Body of pancreas (tissue), 4 donors: ENCODE measurements at places on chromosomes 2 and 18. TPM values are rescaled to one million over a fixed set of nuclear protein-coding genes. Genes with fewer than 3 reads are reported as not detected.
A peak's percentile ranks its signal among the peaks of the same experiment; 100 is the strongest.

Gene SPATA3
- not detected for total RNA-seq

Gene TDRD15
- total RNA-seq, result not detected

DNA sequence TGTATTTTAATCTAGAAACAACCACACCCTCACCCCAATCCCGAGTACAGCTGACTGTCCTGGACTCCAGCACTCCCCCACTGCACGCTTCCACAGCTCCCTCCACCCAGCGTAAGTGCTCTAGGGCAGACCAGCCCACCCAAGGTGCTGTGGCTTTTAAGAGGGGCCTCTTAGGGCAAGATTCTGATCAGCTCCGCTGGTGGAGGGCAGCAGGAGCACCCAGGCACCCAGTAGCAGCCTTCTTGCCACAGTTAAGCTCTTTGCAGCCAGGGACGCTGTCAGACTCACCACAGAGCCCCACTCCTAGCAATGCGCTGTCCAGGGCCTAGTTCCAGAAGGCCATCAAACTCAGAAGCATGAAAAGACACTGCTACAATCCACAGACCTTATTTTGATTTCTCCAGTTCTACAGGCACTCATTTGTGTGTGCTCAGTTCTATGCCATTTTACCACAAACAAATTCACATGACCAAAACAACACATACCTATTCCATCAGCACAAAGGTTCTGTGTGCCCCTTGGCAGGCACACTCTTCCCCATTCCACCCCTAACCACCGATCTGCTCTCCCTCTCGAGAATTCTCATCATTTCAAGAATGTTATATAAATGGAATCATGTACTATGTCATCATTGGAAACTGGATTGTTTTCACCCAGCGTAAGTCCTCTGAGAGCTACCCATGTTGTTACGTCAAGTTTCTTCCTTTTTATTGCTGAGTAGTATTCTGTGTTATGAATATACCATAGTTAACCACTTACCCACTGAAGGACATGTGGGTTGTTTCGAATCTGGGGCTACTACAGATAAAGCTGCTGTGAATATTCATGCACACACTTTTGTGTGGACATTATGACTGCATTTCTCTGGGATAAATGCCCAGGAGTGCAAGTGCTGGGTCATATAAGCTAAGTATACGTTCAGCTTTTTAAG is 40.4 kb downstream of the PTPN2 start:
- no peak for DNase-seq
- no peak overlapping the region for H3K4me3 ChIP-seq
- no peaks in the 10 kb centered on the region for H3K27me3 ChIP-seq
- H3K4me1 ChIP-seq, result peaks cover 19% of the 10 kb centered on the region
- H3K27ac ChIP-seq, result peak overlapping the region; percentile 32
- H3K36me3 ChIP-seq, result no peaks in the 10 kb centered on the region

- H3K4me1 ChIP-seq, result no peaks in the 10 kb centered on the region
- DNase-seq, result no peak
- no peaks in the 10 kb centered on the region for H3K36me3 ChIP-seq
- no peaks in the 10 kb centered on the region for H3K27me3 ChIP-seq
- no peak overlapping the region for H3K27ac ChIP-seq
Measured at GRCh38 chr2:110166266-110166665, 38.5 kb downstream of the NPHP1 start.

- no peaks in the 10 kb centered on the region for H3K27me3 ChIP-seq
- no peaks in the 10 kb centered on the region for H3K36me3 ChIP-seq
- H3K27ac ChIP-seq, result no peak overlapping the region
- H3K4me1 ChIP-seq, result no peaks in the 10 kb centered on the region
Measured at GRCh38 chr2:205903549-205904129, 182.3 kb downstream of the INO80D start.

DNA sequence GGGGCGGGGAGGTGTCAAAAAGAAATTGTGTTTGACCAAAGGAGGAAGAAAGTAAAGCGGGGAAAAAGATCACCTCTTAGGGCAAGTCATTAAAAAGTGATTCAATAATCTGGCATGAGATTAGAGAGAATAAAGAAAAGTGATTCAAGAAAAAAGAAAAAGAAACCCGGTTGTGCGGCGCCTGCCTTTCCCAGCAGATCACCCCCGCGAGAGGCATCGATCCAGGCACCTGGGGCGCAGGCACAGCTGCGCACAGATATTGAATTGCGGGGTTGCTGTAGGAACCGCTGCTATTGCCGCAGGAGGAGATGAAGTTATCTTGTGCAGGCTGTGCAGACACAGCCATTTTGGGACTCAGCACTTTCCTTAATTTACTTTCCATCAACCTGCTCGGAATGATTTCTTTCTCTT is 71.2 kb downstream of the PLB1 start:
- H3K27me3 ChIP-seq, result no peaks in the 10 kb centered on the region
- DNase-seq, result peak; percentile 40
- H3K4me3 ChIP-seq, result peak overlapping the region; percentile 40
- H3K36me3 ChIP-seq, result no peaks in the 10 kb centered on the region

DNA sequence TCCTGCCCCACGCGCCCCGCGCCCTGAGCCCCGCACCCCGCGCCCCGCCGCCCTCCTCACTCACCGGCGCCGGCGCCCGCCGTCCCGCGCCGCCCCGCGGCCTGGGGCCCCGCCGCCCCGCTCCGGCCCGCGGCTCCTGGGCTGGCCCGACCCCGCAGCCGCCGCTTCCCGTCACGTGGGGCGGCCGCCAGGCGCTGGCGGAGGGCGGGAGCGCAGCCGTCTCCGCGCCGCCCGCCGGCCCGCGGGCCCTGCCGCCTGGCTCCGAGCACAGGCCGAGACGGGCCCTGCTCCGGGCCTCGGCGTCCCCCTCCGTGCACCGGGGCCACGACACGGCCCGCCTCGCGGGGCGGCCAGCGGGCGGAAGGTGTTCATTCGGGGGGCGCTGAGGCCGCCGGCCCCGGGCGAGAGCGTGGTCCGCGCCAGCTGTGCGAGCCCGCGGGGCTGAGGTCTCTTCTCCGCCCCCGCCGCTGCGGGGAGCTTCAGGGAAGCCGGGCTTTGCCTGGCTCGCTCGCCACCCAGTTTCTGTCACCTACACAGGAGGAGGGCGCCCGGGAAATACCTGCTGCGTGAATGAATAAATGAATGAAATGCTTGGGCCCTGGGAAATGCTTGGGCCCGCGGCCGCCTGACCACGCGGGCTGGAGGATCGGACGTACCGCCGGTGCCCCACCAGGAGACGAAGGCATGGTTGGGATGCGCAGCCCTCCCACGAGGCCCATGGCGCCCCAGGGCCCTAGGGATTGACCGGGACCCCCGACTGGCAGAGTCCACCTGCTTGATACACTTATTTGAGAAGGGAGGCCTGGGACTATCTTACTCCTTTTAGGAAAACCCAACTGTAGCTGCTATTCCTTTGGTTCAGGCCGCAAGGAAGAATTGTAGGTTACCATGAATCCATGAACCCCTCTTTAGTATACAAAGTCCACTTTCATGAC is at the start of gene TGFBRAP1:
Gene TGFBRAP1, minus strand, starts transcription at position 175 of the 935 bp plus-strand sequence. CDS start 21,434 bp downstream, outside the sequence.
- peak within 1 kb of the TSS; percentile 72 for H3K27ac ChIP-seq
- H3K36me3 ChIP-seq, result no peaks in the 10 kb centered on the region
- peak; percentile 71 for DNase-seq
- H3K27me3 ChIP-seq, result no peaks in the 10 kb centered on the region
- H3K4me1 ChIP-seq, result peaks cover 33% of the 10 kb centered on the region
- H3K4me3 ChIP-seq, result peak within 1 kb of the TSS; percentile 53

GRCh38 chr2:197327472-197328098 is 17.0 kb upstream of the ANKRD44 start:
- H3K27ac ChIP-seq, result no peak overlapping the region
- DNase-seq, result no peak
- H3K36me3 ChIP-seq, result no peaks in the 10 kb centered on the region
- H3K4me1 ChIP-seq, result no peaks in the 10 kb centered on the region
- no peak overlapping the region for H3K4me3 ChIP-seq

DNA sequence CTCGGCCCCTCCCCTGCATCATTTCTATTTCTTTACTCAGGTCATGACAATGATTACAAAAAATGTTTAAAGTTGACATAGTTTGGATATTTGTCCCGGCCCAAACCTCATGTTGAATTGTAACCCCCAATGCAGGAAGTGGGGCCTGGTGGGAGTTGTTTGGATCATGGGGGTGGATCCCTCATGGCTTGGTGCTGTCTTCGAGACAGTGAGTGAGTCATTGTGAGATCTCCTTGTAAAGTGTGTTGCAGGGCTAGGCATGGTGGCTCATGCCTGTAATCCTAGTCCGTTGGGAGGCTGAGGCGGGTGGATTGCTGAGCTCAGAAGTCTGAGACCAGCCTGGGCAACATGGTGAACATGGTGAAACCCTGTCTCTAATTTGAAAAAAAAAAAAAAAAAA is 9.2 kb upstream of the MAP4K4 start:
- no peaks in the 10 kb centered on the region for H3K36me3 ChIP-seq
- no peak for DNase-seq
- no peaks in the 10 kb centered on the region for H3K4me1 ChIP-seq
- no peak overlapping the region for H3K4me3 ChIP-seq

Gene KCNJ13
- not detected for total RNA-seq

DNA sequence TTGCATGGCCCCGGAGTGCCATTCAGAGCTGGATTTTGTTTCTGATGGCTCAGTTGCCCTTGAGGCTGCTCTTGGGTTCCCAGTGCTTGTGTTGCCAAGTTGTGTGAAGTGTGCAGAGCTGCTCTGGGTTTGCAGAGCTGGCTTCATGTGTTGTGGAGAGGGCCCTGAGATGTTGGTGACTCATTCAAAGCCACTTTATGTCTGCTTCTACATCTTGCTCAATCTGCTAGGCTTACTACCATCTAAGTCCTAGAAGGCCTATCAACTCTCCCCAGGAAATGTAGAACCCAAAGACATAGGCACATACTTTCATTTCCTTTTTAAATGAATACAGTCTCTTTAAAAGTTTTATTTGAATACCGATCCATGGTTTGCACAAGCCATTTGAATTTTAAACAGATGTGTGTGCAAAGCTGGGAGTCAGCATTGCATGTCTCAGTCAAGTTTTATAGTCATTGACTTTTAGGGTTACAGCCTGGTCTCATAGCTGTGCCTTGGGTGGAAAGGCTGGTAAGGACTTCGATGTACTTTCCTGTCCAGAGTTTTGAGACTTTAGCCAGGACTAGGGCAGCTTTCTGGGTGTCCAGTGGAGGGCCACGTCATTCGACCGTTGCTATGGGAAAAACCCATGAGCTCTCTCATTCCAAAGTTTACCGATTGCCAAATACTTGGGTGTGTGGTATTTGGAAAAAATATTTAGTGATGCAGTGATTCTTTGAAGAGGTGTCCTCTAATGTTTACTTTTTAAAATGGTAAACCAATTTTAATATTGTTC is 105.0 kb downstream of the LTBP1 start:
- H3K36me3 ChIP-seq, result no peaks in the 10 kb centered on the region
- H3K27me3 ChIP-seq, result no peaks in the 10 kb centered on the region
- H3K27ac ChIP-seq, result no peak overlapping the region
- no peak overlapping the region for H3K4me3 ChIP-seq
- DNase-seq, result no peak

Gene PRSS56
- not detected for total RNA-seq

Gene IL36RN
- total RNA-seq, result not detected

- no peaks in the 10 kb centered on the region for H3K36me3 ChIP-seq
- no peak for DNase-seq
- no peak overlapping the region for H3K27ac ChIP-seq
Measured at GRCh38 chr2:41717839-41718238, 330.0 kb upstream of the PKDCC start.

Gene MEMO1
- 5.6 TPM for total RNA-seq

DNA sequence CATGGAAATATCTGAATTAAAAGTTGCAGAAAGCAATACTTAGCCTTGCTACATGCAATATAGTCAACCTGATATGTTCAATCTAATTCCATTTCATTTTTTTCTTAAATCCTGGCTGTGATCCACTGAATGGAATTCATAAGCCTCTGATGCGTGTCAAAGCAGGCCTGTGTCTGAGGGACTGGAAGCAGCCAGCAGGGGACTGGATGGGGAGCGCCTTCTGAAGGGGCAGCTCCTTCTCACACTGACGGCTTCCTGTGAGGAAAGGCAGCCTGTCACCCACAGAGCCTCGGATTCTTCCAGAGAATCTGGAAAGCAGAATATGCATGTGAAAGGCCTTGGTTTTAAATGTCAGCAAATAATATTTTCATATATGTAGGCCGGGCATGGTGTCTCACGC is 73.5 kb downstream of the KCNF1 start:
- no peaks in the 10 kb centered on the region for H3K36me3 ChIP-seq
- DNase-seq, result no peak
- no peaks in the 10 kb centered on the region for H3K27me3 ChIP-seq
- H3K4me3 ChIP-seq, result no peak overlapping the region

- no peak for DNase-seq
- H3K4me3 ChIP-seq, result no peak overlapping the region
- H3K27ac ChIP-seq, result no peak overlapping the region
- H3K36me3 ChIP-seq, result no peaks in the 10 kb centered on the region
- H3K4me1 ChIP-seq, result no peaks in the 10 kb centered on the region
Measured at GRCh38 chr2:143615562-143615961, 486.3 kb downstream of the ARHGAP15 start.

GRCh38 chr18:80157708-80158343 is 48.8 kb downstream of the ADNP2 start:
- no peak overlapping the region for H3K4me3 ChIP-seq
- H3K27ac ChIP-seq, result no peak overlapping the region
- H3K36me3 ChIP-seq, result no peaks in the 10 kb centered on the region
- H3K4me1 ChIP-seq, result no peaks in the 10 kb centered on the region
- no peaks in the 10 kb centered on the region for H3K27me3 ChIP-seq

DNA sequence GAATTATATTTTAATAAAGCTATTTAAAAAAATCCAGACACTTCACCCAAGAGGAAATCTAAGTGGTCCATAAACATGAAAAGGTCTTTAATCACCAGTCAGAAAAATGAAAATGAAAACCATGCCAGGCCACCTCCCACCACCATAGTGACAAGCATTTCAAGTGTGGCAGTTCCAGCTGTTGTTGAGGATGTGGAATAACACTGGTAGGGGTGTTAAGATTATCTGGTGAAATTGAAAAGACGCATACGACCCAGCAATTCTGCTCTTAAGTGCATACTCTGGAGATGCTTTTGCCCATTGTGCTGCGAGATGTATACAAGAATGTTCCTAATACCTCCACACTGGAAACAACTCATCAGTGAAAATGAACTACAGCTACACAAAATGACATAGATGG is 82.2 kb downstream of the MSH2 start:
- H3K36me3 ChIP-seq, result peaks cover 5% of the 10 kb centered on the region
- H3K27ac ChIP-seq, result no peak overlapping the region
- H3K4me3 ChIP-seq, result no peak overlapping the region
- H3K4me1 ChIP-seq, result no peaks in the 10 kb centered on the region
- DNase-seq, result no peak
